ENCODE measurements at places on chromosomes 1 and 21. TPM values are rescaled to one million over a fixed set of nuclear protein-coding genes. Genes with fewer than 3 reads are reported as not detected.

- DNase-seq: no peak
Measured at GRCh38 chr1:4964634-4965345, 310.4 kb downstream of the AJAP1 start.

GRCh38 chr1:56645677-56646305, 677 bp downstream of the PRKAA2 start:
- DNase-seq: peak; percentile 14

DNA sequence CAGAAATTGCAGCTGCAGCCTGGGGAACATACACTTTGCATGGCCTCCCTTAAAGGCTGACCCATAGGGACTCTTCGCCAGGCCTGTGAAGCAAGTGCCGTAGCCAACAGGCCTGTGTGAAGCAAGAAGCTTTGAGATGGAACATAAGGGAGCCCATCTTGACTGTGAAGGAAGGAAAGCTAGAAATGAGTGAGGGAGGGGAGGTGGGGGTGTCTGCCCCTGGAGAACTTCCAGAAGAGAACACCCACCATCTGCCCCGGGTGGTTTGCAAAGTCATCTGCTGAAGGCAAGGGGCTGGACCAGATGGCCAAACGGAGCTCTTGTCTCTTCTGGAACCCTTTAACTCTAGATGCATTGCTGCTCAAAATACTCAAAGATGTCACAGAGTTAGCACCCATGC, 103.3 kb upstream of the GRIK3 start:
- no peak for DNase-seq

DNA sequence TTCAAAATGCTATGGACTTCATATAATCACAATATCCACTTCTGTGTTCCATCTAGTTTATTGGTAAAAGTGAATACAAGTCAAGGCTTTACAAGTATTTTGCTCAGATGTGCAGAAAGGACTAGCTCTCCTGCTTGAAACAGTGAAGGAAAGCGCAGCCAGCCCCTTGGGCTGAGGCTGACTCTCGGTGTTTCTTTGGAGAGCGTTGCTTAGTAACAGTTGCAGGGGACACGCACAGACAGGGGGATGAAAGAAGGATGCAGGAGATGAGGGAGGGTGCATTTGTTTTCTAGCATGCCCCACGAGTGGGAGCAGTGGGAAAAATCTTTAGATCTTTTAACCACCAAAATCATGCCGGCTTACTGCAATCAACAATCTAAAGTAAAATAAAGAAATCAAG, 9.1 kb downstream of the PYCR2 start:
- DNase-seq: no peak

- no peak for DNase-seq
Measured at GRCh38 chr1:56436912-56437417, 142.4 kb downstream of the PLPP3 start.

- DNase-seq: peak; percentile 86
Measured at GRCh38 chr1:158087320-158087927, 93.3 kb upstream of the CD1D start.

GRCh38 chr1:51962486-51963356, 27.8 kb downstream of the RAB3B start:
- no peak for DNase-seq

DNA sequence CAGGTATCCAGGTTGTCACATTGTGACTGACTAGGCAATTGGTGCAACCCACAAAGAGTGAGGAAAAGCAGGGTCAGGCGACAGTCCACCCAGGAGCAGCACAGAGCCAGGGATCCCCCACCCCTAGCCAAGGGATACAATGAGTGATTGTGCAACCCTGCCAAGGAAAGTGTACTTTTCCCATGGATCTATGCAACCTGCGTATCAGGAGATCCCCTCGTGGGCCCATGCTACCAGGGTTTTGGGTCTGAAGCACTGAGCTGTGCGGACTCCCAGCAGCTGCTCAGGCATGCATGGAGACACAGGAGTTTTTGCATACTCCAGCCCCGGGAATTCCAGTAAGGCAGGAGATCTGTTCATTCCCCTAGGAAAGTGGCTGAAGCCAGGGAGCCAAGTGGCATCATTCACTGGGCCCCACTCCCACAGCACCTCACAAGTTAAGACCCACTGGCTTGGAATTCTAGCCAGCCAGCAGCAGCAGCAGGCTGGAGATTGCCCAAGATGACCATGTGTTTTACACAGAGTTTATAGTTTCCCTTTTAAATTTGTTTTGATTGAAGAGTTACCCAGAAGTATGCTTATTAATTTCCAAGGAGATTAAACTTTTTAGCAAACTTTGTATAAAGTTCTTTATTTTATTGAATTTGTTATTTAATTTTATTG, 136.0 kb downstream of the LTN1 start:
- DNase-seq: no peak

- DNase-seq: no peak
Measured at GRCh38 chr1:24321697-24322469, 2.7 kb downstream of the GRHL3 start.

- DNase-seq: no peak
Measured at GRCh38 chr1:205286335-205286950, 35.1 kb downstream of the NUAK2 start.

DNA sequence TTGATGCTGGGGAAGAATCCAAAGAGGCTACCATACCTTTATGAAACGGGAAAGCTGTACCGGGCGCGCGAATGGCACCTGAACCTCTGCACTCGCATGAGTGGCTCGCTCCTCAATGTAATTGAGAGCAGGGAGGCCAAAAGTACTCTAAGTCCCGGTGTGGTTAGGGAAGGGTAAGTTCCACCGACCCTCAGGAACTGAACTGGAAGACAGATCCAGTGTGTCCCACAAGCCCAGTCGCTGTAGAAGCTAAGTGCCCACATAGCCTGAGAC, 1.0 kb downstream of the GATAD2B start:
- DNase-seq: no peak

- DNase-seq: no peak
Measured at GRCh38 chr1:95015076-95015475, 57.7 kb downstream of the ALG14 start.

DNA sequence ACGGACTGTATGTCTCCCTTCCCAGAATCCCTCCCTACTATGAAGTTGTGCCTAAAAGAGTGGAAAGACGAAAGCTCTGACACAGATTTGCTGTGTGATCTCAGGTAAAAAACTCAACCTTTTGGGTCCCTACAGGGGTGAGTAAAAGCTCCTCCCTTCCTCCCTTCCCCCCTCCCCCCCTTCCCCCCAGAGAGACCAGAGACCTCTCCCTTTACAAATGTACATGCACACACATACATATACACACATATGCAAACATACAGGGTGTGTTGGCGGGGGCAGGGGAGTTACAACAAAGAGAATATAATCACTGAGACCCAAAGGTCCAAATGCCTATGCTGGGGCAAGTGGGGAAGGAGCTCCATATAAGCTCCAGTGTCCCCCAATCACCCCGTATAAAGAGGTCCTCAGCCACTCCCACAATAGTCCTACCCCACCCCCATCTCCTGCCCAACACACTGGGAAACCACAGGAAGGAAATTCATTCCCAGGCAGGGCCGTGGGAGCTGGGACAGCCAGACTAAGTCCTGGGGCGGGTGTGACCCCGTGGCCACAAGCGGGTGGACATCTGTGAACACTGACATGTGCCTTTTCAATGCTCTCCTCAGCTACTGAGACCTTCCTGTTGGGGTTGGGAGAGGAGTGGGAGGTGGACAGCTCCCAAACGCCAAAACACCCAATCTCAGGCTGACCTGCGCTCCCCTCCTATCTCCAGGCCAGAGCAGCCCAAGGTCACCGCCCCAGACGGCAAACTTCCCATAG, 2.0 kb downstream of the MEF2D start:
- peak; percentile 50 for DNase-seq

DNA sequence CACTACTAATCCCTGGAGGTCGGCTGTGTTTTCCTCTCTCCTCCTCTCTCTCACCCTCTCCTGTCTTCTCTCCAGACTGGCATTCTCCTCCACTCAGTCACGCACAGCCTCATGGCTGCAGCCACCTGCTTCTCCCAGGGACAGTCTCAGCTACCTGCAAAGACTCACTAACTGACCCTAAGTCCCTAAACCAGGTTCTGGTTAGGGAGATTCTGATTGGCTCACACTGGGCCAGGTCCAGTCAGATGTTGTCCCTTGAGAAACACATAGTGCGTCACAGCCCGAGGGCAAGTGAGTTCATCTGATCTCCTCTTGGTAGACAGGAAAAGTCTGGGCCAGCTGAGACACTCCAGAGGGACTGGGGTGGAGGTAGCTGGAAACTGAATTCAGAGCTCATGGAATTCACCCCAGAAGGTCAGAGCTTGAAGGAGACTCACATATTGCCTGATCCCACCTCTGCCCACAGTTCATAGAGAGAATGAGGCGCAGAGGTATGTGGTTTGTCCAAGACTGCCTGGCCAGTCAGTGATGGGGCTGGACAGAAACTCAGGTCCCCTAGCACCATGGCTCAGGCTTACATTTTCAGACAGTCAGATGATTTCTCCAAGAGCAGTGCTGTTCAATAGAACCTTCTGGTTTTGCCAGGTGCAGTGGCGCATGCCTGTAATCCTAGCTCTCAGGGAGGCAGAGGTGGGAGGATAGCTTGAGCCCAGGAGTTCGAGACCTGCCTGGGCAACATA, 40.4 kb upstream of the RPL11 start:
- DNase-seq: peak; percentile 69

DNA sequence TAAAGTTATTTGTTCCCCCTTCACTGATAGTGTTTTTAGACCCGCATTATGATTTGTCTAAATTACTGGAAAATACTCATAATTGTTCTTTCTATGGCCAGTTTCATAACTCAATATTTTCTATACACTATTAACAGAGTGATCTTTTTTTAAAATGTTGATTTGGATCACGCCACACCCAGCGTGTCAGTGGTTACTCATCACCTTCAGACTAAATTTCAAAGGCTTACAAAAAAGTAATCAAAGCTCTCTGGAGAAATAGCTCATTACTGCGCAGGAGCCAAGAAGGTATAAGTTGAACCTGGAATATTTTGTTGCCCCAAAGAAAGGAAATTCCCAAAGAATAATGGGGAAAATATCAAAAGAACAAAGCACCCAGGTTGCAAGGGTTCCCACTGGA, 104.9 kb downstream of the EVI5 start:
- DNase-seq: no peak

GRCh38 chr1:243487649-243488227, 231.9 kb downstream of the SDCCAG8 start:
- peak; percentile 72 for DNase-seq

DNA sequence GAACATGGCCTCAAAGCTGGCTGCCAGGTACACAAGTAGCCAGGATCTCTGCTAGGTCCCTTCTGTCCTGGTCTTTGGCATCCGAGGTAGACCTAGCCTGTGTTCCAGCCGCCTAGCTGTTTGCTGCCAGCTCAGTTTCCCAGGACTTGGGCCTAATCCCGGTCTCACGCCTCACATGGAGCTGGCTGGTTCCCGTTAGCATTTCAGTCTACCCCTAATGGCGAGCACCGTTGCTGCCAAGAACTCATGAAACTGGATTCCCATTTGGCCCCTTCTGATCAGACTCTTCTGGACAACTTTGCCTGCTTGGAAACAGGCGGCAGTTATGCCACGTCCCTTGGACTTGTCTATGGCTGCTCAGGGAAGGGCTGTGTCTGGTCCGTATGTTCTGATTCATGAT, 26.2 kb upstream of the HHAT start:
- DNase-seq: no peak

GRCh38 chr1:235410467-235410866, 43.2 kb downstream of the TBCE start:
- DNase-seq: no peak

DNA sequence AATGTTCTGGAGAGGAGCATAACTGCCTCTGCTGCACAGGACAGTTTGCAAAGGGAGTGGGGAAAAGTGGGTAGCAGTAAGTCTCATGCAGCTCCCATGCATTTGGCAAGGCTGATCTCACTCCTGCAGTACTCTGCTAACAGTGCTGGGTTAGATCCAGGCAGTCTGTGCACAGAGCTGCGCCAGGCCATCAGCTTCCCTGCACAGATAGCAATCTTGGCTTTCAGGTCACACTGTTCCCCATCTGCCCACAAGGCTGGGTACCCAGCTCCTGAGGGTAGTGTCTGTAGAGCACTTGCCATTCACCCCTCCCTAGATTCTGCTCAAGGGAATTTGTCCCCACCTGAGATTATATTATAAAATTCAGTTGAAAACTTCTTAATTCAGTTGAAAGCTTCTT, 72.1 kb downstream of the SH3BGR start:
- DNase-seq: no peak

DNA sequence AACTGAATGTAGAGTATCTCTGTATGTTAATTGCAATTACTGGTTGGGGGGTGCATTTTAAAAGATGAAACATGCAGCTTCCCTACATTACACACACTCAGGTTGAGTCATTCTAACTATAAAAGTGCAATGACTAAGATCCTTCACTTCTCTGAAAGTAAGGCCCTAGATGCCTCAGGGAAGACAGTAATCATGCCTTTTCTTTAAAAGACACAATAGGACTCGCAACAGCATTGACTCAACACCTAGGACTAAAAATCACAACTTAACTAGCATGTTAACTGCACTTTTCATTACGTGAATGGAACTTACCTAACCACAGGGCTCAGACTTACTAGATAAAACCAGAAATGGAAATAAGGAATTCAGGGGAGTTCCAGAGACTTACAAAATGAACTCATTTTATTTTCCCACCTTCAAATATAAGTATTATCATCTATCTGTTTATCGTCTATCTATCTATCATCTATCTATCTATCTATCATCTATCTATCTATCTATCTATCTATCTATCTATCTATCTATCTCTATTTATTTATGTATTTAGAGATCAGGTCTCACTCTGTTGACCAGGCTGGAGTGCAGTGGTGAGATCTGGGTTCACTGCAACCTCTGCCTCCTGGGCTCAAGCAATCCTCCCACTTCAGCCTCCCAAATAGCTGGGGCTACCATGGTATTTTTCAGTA, 47.8 kb downstream of the CHML start:
- no peak for DNase-seq

- no peak for DNase-seq
Measured at GRCh38 chr1:20846461-20847374, 59.6 kb upstream of the HP1BP3 start.

DNA sequence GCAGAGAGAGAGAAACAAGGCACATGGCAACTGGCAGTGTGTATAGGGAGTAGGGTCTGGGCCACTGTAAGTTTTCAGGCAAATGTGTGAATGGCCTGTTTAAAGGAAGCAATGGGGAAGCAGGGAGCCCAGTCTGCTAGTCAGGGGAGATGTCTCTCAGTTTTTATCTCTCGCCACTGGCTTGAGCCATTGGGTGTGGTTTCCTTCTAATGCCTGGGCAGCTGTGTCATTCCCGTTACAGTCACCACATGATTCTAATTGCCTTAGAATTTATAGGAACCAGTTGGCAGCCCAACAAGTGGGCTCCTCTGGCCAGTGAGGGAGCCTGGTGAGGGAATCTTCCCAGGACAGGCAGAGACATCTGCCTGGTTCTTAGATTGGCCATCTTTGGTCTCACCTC, 182.4 kb downstream of the DISC1 start:
- DNase-seq: no peak

- DNase-seq: no peak
Measured at GRCh38 chr1:89810880-89811279, 10.0 kb upstream of the LRRC8D start.

- no peak for DNase-seq
Measured at GRCh38 chr1:39310015-39310414, 105.5 kb downstream of the MACF1 start.

GRCh38 chr1:32706491-32706890, 3.9 kb upstream of the SYNC start:
- DNase-seq: no peak

SYT2 gene
- polyA plus RNA-seq: 0.01 TPM

SPRR1A gene
- not detected for polyA plus RNA-seq

GNAT2 gene
- polyA plus RNA-seq: not detected

SPRR2G gene
- not detected for polyA plus RNA-seq

GIPC2 gene
- 0.06 TPM for polyA plus RNA-seq

HNRNPCL2 gene
- not detected for polyA plus RNA-seq

Measured in A549 (cell line).